Body of pancreas (tissue), 4 donors: ENCODE measurements at places on chromosomes 6 and 20.

- DNase-seq = no peak
Observed at GRCh38 chr6:7535498-7535897, 6.0 kb upstream of the DSP start.

GRCh38 chr6:167826230-167826895 lies 348 bp upstream of the AFDN start:
- peak; percentile 77 for DNase-seq

- DNase-seq = no peak
Observed at GRCh38 chr20:61254881-61255626, 3.0 kb downstream of the CDH4 start.

DNA sequence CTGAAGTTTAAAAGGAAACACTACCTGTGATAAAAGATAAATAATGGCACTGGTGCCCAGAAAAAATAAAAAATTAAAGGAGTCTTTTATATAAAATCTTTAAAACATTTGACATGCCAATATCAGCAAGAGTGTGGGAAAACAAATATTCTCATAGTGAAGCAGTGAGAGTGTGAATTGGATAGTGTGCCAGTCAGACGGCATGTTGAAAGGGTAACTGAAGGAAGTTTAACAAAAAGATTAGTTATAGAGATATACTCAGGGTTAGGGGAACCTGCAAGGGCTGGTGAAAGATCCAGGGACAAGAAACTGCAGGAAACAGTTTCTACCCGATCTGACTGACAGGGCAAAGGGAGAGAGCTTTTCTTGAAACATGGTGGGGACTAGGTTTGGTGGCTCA lies 22.2 kb upstream of the GMNN start:
- no peak for DNase-seq

- no peak for DNase-seq
Observed at GRCh38 chr6:11333132-11333849, 100.8 kb upstream of the NEDD9 start.

DNA sequence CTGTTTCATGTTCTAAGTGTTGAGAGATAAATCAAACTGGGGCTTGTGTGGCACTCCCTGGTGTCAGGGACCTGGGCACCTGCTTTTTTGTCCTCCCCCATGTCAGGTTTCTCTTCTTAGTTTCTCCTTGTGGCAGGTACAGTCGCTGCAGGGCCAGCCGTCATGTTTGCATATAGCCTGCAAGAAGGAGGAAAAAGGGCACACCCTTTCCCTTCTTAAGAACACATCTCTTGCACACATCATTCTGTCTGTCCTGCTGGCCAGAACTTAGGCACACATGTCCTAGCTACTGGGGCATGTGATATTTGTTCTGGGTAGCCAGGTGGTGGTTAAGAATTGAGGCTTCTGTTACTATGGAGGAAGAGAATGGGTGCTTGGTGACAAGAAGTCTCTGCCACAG lies 27.9 kb downstream of the CDC5L start:
- no peak for DNase-seq

DNA sequence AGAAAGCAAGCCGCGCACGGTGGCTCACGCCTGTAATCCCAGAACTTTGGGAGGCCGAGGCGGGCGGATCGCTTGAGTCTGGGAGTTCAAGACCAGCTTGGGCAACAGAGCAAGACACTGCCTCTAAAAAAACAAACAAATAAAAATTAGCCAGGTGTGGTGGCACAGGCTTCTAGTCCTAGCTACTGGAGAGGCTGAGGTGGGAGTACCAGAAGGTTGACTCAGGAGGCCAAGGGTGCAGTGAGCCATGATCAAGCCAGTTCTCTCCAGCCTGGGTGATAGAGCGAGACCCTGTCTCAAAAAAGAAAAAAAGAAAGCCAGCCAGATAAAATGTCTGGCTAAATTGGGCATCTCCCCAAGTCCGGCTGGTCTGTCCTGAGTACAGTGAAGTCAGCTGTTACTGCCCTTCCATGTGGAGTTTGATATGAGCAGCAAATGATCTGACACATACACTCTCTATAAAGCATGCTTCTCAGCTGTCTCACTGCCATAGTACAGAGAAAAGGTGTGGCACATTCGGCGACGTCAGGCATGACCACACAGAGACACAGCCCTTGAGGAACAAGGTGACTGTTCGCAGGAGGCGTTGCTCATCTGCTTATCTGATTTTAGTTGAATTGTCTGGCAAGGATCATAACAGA lies 13.0 kb downstream of the CD83 start:
- no peak for DNase-seq

GRCh38 chr6:35035481-35036030 lies 105.6 kb downstream of the TCP11 start:
- DNase-seq = no peak

- peak; percentile 41 for DNase-seq
Observed at GRCh38 chr6:26304797-26305640, 60.0 kb upstream of the BTN3A2 start.

- DNase-seq = no peak
Observed at GRCh38 chr20:58841539-58842264, 9.0 kb downstream of the GNAS-AS1 start.

DNA sequence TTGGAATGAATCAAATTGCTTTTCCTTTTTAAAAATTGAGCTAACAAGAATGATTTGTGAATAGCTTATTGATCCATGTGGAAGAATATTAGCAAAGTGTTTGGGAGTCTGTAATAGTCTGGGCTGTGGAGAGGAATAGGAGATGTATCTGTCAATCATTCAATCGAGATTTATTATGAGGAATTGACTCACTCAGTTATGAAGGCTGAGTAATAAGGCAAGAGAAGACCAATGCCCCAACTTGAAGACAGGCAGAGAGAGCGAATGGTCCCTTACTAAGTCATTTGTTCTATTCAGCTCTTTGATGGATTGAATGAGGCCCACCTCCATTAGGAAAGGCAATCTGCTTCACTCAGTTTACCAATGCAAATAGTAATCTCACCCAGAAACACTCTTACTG lies 403.0 kb downstream of the CD83 start:
- no peak for DNase-seq
